ENCODE measurements at places on chromosomes 7 and 10. TPM values are rescaled to one million over a fixed set of nuclear protein-coding genes. Genes with fewer than 3 reads are reported as not detected.

DNA sequence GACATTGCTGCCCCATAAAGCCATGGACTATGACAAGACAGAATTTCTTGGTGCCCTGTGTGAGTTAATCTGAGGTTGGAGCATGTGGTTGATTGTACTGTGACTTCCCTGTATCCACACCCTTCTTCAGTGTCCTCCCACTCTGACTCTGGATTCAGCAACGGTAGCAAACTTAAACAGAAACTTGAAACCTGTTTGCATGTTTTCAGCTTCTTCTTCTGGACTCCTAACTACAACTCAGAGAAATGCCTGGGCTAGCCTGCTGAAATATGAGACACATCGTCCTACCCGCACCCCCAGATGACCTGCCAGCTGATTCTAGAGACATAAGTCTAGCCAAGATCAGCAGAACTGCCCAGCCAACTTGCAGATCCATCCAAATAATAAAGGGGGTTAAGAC is 78.4 kb downstream of the IPMK start:
- DNase-seq, result no peak

- DNase-seq, result no peak
These were observed 218.8 kb downstream of the IPMK start for GRCh38 chr10:58048936-58049335.

DNA sequence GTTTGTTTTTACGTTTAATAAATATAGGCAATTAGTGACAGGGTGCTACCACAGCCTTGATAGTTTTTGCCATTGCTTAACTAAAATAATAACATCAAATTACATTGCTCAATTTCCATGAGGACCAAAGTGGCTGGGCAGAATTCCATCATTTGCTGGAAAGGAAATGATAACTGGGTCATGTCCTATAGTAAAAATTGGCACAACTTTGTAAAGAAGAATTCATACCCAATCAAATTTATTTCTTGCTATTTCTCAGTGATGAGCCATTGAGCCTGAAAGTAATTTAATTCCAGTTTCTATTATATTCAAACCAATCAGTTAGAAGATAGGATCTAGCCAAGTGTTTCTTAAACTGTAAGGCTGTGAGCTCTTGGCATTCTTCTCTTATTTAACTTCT is 102.2 kb upstream of the CTTNBP2 start:
- no peak for DNase-seq

DNA sequence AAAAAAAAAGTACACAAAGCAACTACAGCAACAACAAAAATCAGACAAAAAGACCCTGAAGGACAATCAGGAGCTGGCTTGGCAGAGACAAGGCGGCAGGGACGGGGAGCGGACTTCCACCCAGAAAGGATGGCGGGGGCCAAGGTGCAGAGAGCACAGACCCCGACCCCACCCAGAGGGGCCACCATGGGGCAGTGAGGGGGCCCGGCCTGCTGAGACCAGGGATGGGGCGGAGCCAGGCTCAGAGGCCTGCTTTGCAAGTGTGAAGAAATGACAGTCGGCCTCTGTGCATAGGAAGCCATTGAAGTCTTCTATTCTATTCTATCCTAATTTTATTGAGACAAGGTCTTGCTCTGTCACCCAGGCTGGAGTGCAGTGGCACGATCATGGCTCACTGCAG is 82.0 kb downstream of the ELFN1 start:
- DNase-seq, result no peak

GRCh38 chr7:15658247-15658646 is 28.2 kb downstream of the MEOX2 start:
- DNase-seq, result no peak

Gene HABP2
- total RNA-seq, result not detected

Gene TMEM229A
- not detected for total RNA-seq

Gene CYP3A4
- total RNA-seq, result not detected

Gene VSTM4
- total RNA-seq, result 21.1 TPM

Measured in left ventricle myocardium inferior (tissue), 1 donor.